ENCODE measurements at places on chromosomes 11 and 22.

DNA sequence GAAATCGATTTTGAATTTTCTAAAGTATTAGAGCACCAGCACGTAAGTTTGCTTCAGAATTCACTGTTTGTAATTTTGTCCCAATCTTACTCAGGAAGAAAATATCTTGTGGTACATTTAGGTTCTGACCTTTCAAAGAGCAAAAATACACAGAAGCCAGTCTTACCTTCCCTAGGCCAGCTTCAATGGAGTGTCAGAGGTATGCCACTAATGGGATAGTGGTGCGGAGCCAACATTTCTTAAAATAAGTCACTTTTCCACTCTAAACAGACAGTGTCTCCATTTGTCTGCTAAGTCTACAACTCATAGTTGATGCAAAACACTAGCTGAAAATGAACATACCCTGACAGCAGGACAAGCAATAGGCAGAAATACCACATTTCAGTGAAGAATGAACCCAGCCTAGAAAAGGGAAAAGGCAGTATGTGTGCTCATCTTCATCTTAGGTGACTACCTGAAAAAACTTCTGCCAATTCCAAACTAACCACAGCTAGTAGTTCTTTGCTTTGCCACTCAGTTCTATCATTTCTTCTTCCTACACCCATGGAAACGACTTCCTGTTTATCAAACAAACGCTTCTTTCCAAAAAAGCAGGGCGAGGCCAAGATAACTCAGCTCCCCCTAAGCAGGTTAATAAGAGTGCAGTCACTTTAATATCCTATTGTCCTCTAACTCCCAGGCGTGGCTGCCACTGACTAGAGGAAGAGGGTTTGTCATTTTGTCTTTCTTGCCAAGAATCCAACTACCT lies 94.0 kb upstream of the APOA1 start:
- DNase-seq: no peak

DNA sequence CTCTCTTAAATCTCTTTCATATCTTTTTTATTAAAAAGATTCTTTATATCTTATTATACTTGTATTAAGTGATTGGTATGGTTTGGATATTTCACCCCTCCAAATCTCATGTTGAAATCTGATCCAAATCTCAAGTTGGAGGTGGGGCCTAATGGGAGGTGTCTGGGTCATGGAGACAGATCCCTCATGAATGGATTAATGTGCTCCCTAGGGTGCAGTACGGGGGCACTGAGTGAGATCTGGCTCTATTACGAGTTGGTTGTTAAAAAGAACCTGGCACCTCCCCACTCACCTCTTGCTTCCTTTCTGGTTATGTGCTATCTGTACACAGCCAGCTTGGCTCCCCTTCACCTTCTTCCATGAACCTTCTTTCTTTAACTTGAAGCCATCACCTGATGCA lies 149.6 kb downstream of the CWF19L2 start:
- no peak for DNase-seq

- no peak for DNase-seq
Measured at GRCh38 chr22:46444390-46444854, 93.0 kb downstream of the CELSR1 start.

DNA sequence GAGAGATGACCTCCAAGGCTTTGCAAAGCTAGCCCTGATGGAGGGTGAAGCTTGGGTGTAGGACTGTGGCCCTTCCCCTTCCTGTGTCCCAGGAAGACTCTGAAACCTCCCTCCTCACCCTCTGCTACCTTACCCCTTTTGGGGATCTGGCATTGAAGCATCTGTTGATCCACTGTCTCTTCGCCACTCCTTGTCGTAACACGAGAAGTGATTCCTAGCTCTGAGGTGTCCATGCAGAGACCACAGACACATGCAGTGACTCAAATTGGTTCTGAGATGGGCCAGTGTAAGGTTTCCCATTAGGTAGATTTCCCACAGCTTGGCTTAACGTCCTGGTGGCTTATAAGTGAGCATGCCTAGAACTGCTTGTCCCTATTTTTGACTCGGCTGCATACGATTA lies 101.4 kb downstream of the ZBTB16 start:
- DNase-seq: no peak

All from stimulated activated CD4-positive, alpha-beta T cell treated with anti-CD3 and anti-CD28 coated beads, Interleukin-15, amount 100 ng/mL, for 48 hours (primary cell).